NCI-H1417 treated with DMSO at 0.1 percent for 48 hours (cell line): ENCODE measurements at places on chromosomes 4 and X.

DNA sequence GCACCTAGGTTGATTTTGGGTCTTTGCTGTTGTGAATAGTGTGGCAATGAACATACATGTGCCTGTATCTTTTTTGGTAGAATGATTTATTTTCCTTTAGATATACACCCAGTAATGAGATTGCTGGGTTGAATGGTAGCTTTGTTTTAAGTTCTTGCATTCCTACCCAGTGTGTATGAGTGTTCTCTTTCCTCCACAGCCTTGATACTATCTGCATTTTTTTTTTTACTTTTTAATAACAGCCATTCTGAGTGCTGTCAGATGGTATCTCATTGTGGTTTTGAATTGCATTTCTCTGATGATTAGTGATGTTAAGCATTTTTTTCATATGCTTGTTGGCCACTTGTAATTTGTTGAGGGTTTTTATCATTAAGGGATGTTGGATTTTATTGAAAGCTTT is 351.8 kb upstream of the GNPDA2 start:
- no peak for DNase-seq

GRCh38 chrX:87621697-87622096 is 104.1 kb downstream of the KLHL4 start:
- no peak for DNase-seq

DNA sequence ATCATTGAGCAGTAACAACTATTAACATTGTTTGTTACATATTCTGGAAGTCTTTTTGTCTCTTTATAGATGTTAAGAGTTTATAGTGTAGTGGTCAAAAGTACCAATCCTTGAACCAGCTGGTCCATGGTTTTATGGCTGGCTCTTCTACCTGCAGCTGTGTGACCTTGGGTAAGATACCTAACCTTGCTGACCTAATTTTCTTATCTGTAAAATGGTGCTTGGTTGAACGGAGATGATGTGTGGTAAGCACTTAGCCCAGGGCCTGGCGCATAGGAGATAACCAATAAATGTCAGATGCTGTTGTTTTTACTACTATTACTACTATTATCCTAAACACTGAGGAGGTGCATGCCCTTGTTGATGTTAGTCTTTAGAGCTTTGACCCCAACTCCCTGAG is 116.6 kb downstream of the TMEM164 start:
- DNase-seq = no peak

GRCh38 chrX:46991664-46992063 is 79.4 kb downstream of the JADE3 start:
- DNase-seq = no peak

- DNase-seq = no peak
Observed at GRCh38 chr4:73576381-73576780, 43.9 kb downstream of the RASSF6 start.

DNA sequence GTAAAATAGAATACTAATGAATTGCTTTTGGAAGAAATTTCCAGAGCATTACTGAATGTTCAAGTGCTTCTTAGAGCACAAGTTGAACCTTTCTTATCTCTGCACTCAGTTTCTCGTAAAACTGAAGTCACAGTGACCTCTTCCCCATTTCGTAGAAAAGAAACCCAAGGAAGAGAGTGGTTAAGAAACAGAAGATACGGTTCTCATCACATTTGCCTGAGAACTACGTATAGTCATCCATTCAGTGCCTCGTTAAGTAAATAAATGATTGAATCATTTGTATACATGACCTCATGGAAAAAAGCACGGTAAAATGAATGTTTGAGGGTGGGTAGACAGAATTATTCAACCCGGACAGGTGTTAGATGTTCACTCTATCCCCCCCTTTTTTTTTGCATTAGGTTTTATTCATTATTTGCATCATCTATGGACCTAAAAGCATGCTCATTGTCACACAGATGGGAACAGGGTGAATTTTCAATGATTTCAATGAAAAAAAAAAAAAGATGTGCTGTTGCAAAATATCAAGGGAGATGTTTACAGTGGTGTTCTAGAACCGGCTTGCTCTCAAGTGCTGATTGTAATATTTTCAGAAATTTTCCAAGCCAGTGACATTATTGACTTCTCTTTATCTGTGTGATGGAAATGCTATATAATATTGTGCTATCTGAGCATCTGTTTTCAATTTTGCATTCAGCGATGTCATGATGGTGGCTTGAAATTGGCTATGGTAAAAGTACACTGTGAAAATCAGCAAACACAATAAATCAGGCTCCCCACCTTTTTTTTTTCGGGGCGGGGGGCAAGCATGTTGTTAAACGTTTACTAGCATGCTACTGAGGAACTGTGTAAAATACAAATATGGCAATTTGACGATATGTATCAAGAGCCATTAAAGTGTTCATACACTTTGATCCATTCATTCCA is 4.3 kb downstream of the RHOH start:
- no peak for DNase-seq

DNA sequence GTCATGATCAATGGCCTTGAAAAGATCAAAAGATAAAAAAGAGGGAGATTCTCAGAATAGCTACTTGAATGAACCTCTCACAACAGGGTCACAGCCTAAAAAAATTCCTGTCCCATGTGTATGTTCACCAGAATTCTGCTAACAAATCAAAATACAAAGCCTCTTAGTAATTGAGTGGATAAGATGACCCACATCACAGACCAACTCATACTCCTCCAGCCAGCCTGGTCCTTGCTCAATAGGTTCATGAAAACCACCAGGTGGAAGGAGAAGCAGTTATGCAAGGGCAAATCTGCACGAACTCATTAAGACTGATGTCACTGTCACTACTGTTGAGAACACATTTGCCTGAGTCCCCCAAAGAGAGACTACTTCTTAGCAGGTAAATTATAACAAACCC is 21.5 kb downstream of the WDFY3 start:
- no peak for DNase-seq

GRCh38 chr4:138805736-138806135 is 209.8 kb upstream of the NOCT start:
- DNase-seq = no peak

DNA sequence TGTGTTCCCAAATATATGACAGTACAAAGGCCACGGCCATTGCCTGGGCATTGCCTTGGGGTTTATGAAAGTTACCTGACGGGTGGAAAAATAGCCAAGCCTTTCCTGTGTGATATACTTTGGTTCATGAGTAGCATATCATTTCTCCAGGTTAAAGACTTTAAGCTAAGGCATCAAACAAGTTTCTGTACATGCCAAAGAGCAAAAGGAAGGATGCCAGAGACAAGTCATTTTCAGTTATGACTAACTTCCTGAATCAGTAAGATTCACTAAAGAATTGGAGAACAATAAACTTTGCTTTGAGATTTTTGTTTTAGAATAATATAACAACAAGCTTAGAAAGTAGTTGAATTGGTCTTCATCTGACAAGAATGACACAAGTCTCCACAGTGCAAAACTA is 9.7 kb upstream of the GUF1 start:
- DNase-seq = no peak

DNA sequence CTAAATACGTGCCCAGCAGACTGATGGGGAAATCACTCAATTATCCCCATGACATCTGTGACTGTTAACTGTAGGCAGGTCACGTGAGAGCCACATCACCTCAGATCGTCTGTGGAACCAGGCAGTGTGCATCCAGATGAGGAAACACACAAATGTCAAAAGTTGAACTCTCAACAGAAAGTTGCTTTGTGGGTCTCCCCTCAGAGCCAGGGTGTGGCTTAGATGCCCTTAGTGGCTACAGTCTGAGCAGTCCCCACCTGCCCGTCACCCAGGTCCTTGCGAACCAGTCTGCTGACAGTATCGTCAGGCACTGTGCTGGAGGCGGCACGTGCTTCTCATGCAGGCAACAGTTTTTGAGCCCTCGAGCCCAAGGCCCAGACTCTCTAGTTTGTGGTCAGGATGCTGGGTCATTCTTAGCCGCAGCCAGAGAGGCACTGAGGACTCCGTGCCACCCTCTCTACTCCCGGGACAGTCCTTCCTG is 10.8 kb downstream of the TMEM187 start:
- no peak for DNase-seq

DNA sequence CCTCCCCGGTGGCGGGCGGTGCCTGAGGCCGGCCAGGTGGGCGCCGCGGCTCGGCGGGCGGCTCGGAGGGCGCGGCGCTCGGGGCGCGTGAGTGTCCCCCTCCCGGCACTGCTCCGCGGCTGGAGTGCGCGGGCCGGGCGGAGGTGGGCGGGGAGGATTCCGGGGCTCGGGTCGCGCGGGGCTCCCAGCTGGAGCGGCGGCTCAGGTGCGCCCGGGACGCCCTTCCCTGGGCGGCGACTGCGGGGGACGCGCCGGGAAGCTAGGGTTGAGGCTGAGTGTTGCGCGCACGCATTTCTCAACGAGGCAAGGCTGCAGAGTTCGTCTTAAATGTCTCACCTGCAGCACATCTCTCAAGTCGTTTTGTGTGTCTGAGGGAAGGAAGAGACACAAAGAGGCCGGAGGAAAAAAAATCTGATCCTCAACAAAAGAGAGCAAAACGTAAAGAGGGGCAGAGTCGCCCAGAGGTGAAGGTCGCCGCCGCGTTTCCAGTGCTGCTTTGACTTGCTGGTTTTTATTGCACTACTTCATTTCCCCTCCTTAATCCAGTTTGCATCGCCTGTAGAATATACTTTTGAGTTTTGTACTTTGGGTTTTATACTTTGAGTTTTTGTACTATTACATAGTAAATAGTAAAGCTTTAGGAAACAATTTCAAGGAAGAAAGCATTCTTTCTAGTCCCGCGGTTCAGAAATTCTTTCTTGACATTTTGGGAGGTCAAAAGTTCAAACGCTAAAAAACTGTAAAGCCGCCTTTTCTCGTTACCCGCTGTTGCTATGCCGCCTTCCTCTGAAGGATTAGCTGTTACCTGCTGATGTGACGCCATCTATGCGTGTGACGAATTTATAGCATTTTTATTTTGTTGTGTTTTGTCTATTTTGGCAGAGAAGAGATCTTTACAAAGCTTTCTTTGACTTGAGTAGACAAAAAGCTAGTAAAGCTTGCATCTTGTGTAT is 106.5 kb upstream of the STOX2 start:
- no peak for DNase-seq

- DNase-seq = no peak
Observed at GRCh38 chr4:78356251-78356786, 195.3 kb upstream of the ANXA3 start.

DNA sequence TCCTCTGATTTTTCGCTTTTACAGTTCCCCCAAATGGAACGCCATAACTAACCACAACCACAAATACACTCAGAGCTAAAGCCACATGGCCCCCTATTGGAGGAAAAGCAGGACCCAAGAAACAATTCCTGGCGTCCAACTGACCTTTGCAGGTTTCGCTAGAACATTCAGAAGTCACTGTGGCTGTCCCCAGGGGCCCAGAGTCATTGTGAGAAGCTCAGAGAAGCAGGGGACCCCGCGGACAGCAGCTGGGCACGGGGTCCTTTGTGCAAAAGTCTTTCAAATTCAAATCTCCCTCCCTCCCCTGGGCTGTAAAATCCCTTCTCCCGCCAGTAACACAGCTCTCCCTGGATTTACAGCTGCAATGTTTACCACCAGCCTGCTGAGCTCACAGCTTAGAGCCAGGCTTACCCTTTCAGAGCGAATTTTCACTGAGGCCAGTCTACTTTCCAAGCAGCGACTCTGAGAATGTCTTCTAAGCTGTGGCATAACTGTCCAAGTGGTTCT is 214.8 kb downstream of the CRLF2 start:
- no peak for DNase-seq

GRCh38 chr4:55830048-55830447 is 10.5 kb downstream of the EXOC1L start:
- no peak for DNase-seq

- no peak for DNase-seq
Observed at GRCh38 chrX:43386875-43387274, 269.2 kb upstream of the MAOA start.

DNA sequence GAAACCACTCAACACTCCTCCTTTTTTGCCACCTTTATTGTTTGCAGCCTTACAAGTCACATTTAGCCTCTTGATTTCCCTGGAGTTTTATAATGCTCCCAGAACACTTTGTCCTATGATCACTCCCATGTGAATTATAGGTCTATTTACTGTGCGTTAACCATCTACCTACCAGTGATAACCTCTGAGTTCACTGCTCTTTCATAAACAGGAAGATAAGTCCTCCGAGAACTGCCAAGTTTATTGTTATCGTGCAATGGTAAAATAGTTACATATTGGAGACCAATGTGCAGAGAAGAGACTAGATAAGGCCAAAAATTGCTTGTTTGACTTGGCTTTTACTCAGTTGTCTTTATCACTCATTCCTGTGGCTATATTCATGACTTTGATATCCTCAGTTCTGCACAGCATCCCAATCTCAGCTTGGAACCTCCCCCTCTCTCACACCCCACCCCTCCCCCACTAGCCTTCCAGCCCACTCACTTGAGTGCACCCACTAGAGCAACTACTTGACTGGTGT is 12.9 kb upstream of the NUDT9 start:
- no peak for DNase-seq

- no peak for DNase-seq
Observed at GRCh38 chrX:12903646-12904045, 2.8 kb upstream of the TLR8 start.

GRCh38 chr4:184459413-184459812 is 14.9 kb downstream of the IRF2 start:
- DNase-seq = no peak

DNA sequence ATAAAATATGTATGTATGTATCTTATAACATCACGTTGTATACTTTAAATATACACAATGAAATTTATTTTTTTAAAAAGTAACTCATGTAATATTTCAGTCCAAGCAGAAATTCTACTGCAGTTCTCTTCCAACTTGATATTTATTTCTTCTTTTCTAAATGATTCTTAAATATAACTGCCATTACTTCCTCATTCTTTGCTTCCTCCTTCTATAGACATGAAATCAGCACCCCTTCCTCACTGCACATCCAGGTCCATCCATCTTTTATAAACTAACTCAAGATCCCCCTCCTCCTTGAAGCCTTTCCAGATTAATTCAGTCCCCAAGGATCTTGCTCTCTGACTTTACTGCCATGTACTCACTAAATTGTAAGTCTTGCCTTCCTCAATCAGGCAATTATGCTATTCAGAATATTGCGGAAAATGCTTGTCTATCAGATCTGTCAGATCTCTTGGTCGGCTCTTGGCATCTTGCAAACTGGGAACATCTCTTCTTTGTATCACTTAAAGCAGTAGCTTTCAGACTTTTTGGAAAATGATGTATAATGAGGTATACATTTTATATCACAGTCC is 3.7 kb downstream of the GPRIN3 start:
- DNase-seq = no peak

DNA sequence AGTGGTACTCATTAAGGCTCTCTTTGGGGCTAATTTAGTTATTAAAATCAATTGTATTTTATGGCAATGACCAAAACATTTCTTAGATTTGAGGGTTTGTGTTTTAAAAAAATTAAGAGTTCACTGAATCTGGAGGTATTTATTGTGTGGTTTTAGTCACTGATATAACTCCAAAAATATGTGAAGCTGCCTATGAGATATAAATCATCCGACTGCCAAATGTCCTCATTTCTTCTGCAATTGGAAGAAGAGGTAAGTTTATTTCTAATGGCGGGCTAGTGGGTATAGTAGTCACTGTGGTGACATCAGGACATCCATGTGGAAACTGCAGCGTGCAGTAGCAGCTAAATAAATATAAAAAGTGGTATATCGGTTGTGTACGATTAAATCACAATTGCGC is 205.5 kb downstream of the MID1 start:
- DNase-seq = no peak

GRCh38 chr4:186787536-186787935 is 63.9 kb upstream of the FAT1 start:
- no peak for DNase-seq

- DNase-seq = no peak
Observed at GRCh38 chr4:42579903-42580302, 77.0 kb downstream of the ATP8A1 start.
